MCF 10A (cell line): ENCODE measurements at places on chromosomes 3 and 15. TPM values are rescaled to one million over a fixed set of nuclear protein-coding genes. Genes with fewer than 3 reads are reported as not detected.

Gene LZTFL1
- total RNA-seq = 30.5 and 39.5 TPM in 2 replicates

Gene FEZF2
- total RNA-seq = not detected in 2 replicates

Gene GATA2
- total RNA-seq = 0.51 and 0.56 TPM in 2 replicates

Gene CPNE9
- total RNA-seq = not detected in 2 replicates

Gene MST1R
- total RNA-seq = 66.4 and 103 TPM in 2 replicates

Gene C3orf22
- total RNA-seq = not detected in 2 replicates

Gene SPINT1
- 57.9 and 68.6 TPM in 2 replicates for total RNA-seq

Gene B4GALT4
- 18.3 and 20.4 TPM in 2 replicates for total RNA-seq

Gene SERPINI2
- not detected in 2 replicates for total RNA-seq
